ENCODE measurements at places on chromosomes 2 and 18. TPM values are rescaled to one million over a fixed set of nuclear protein-coding genes. Genes with fewer than 3 reads are reported as not detected.

- no peak for DNase-seq
These were observed 65.5 kb upstream of the ATG16L1 start for GRCh38 chr2:233185963-233186362.

DNA sequence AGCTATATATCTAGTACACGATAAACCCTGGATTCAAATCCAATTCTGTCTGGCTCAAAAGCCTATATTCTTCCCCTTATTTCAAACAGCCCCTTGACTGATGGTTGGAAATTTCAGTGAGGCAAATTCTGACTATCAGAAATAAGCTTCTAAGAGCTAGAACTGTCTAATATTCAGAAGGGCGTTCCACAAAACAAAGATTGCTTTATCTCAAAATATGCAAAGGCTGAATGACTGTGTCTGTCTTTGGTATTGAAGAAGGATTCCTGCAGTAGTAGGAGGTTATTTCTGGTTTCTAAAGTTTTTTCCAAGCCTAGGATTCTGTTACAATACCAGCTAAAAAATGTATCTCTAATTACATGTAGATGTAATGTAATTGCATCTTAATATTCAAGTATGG is 31.1 kb downstream of the DRC1 start:
- DNase-seq: no peak

DNA sequence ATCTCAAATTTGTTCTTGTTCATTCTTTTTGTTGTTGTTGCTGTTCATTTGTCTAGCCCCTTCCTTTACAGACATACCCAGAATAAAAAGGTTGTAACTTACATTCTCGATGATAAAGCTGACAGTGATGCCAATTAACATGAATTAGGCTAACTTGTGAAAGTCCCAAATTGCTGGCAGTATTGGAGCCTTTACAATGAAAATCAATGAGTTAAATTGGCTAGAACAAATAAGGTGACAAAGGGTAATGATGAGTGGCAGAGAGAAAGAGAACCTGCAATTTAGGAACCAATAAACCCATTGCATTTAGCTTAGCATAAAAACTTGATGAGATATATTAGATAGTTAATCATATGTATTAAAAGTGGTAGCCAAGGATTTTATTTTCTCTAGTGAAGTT is 521.0 kb downstream of the ADCYAP1 start:
- no peak for DNase-seq

DNA sequence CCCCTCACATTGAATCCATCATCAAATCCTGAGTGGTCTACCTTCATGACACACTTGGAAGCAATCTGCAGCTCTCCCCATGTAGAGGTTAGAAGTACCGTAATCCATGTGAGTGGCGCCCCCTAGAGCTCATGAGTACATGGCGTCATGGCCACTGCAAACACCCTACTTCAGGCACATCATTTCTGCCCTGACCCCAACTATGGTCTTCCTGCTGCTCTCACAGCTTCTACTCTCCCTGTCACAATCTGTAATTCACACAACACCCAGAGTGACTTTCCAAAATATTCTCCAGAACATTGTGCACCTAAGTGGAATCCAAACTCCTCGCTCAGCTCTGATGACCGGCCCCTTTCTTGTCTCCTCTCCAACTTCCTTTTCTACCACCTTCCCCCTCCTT is 141.9 kb downstream of the ANKRD44 start:
- DNase-seq: peak; percentile 38

DNA sequence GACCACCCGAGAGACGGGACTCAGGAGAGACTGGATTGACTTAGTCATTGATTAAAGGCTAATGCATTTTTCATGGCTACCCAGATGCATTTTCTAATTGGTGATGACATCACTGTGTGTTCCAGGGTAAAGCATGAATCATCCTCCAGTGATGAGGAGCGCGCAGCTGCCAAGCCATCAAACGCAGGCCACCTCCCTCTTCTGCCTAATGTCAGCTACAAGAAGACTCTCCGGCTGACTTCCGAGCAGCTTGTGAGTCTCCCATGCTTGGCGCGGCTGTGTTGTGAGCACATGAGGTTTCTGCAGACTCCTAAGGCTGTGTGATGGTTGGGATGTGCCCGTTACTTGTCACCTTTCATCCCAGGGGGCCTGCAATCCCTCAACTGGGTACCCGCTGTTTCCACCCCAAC is 56.4 kb downstream of the LPIN1 start:
- no peak for DNase-seq

DNA sequence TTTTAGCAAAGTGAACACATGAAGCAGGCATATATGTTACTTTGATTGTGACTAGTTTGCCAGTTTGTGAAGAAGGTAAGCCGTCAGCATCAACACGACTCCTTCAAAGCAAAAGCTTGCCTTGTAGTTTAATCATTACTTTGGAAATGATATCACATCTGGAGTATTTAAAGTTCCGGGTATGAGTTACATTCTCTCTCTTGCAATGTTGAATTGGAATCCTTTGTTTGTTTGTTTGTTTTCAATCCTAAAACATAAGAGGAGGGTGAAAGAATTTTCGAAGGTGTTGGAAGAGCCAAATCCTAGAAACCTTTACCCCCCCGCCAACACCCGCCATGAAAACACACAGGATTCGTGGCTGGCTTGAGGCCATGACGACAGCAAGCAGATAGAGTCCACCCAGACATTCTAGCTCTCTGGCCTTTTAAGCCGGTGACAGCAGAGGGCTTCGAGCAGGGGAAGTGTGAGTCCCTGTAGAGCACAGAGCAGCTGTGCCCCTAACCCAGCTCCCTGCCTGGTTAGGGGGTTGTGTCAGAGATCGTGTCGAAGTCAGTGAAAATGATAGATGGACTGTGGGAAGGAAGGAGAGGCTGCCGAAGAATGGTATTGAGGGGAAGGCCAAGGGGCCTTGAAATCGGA is 103.8 kb upstream of the SMIM21 start:
- no peak for DNase-seq

- no peak for DNase-seq
These were observed 74.6 kb upstream of the SMAD7 start for GRCh38 chr18:49025426-49025766.

GRCh38 chr2:146489386-146489785 is 1355.4 kb upstream of the ACVR2A start:
- no peak for DNase-seq

GRCh38 chr2:44833171-44834069 is 108.1 kb upstream of the SIX3 start:
- no peak for DNase-seq

DNA sequence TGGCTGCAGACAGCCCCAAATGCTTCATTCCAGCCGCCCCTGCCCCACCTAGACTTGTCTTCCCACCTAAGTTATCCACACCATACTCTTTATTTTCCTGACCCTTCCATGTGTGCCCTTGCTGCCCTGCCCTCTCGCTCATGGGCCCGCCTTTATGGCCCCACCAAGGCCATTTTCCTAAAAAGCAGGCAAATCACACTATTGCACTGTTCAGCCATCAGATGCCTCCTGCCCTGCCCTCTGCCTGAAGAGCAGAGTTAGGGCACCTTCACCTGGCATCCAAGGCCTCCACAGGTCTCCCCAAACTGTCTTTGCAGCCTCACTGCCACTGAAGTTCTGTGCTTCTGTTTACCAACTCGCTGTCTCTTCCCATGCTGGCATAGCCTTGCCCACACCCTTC is 496.7 kb downstream of the EIPR1 start:
- DNase-seq: no peak

DNA sequence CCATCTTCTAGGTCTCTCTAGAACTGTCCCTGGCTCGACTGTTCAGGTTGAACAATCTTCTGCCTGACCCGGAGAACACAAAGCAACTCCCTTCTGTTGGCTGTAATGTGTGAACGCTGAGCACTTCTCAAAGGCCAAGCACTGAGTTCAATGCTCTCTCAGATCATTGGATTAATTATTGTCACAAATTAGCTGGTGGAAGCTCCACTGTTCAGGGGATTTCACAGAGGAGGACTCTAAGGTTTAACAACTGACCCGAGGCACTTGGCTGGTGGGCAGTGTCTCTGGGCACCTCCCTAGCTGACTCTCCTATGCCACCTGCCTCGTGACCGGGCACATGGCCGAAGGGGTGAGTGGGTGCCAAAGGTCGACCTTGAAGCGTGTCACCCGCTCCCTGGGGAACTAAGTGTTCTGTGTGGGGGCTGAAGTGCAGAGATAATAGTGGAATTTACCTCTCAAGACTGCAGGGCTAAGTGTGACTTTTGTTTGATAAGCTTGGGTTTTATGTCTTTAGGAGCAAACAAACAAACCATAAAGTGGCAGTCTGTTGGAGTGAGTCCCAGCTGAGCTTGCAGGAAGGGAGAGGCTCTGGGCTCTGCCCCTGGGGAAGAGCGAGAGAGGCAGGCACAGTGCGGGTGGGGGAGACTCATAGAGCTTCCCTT is 64.8 kb downstream of the BCL2L11 start:
- no peak for DNase-seq

GRCh38 chr2:105877945-105878344 is 133.2 kb downstream of the NCK2 start:
- DNase-seq: no peak

DNA sequence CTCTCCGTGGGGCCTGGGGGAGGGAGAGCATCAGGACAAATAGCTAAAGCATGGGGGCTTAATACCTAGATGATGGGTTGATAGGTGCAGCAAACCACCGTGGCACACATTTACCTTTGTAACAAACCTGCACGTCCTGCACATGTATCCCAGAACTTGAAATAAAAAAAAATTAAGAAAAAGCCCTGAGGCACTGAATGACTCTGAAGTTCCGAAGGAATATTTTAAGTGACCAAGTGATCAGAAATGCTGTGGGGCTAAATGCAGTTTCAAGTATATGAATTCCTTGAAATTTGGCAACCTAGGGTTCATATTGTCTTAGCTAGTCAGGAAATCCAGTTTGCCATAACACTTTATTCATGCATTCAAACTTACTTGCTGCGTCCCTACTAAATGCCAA is 127.5 kb downstream of the MC4R start:
- no peak for DNase-seq

The CRYGC gene
- polyA plus RNA-seq: not detected

The SULT1C2 gene
- polyA plus RNA-seq: not detected

The EIF5B gene
- 48.0 TPM for polyA plus RNA-seq

The EFEMP1 gene
- 0.05 TPM for polyA plus RNA-seq

The OTOS gene
- not detected for polyA plus RNA-seq
